ENCODE measurements at places on chromosomes 6 and 20.

DNA sequence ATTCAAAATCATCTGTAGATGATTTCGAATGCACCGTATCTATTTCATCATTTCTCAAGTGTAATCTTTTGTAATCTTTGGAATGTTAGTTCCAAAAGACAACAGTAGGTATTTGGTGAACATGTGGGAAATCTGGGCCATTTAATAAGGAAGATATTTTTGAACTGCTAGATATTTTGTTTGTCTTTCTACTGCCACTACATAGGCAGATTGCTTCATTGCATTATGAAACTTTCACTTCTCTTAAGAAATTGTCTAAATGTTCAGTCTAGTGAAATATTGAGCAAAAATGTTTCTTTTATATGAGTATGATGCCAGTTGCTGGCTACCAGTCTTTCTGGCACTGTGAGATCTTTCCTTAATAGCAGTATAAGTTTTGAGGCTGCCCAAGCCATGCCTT, 527.8 kb upstream of the RNF217 start:
- no peak for DNase-seq

- DNase-seq: no peak
Observed at GRCh38 chr6:26543953-26544352, 5.8 kb downstream of the HMGN4 start.

- DNase-seq: no peak
Observed at GRCh38 chr20:58994390-58995159, 12.5 kb downstream of the CTSZ start.

- no peak for DNase-seq
Observed at GRCh38 chr6:65790666-65791065, 83.6 kb upstream of the EYS start.

DNA sequence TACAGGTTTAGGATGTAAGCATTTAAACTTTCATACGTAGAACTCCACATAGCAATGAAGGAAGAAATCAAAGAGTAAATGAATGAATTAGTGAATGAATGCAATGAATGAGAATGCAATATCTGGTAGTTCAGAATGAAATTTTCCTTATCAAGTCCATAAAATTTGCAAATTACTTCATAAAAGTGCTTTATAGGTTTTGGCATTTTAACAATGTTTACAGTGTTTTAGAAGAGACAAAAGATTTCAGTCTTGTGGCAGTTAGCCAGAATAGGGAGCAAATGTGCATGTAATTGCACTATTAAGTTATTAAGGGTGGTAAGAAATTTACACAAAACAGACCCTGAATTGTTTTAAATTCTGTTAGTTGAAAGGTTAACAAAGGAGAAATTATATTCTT, 739.4 kb upstream of the FLRT3 start:
- no peak for DNase-seq

DNA sequence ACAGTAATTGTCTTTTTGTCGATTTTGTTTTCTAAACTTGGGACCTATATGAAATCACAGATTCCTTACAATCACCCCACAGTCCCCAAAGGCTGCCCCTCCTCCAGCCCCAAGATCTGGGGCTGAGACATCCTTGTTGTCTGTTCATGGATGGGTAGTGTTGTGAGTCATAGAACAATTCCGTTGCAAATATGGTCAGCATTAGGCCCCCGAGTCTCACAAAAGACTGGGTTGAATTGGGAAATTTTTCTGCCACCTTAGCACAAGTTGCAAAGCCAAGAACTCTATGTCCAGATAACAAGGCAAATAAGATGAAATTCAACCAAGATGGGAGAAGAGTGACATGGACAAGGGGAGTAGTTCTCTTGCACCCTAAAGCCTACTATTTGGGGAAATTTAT, 10.5 kb upstream of the TAB2 start:
- no peak for DNase-seq

DNA sequence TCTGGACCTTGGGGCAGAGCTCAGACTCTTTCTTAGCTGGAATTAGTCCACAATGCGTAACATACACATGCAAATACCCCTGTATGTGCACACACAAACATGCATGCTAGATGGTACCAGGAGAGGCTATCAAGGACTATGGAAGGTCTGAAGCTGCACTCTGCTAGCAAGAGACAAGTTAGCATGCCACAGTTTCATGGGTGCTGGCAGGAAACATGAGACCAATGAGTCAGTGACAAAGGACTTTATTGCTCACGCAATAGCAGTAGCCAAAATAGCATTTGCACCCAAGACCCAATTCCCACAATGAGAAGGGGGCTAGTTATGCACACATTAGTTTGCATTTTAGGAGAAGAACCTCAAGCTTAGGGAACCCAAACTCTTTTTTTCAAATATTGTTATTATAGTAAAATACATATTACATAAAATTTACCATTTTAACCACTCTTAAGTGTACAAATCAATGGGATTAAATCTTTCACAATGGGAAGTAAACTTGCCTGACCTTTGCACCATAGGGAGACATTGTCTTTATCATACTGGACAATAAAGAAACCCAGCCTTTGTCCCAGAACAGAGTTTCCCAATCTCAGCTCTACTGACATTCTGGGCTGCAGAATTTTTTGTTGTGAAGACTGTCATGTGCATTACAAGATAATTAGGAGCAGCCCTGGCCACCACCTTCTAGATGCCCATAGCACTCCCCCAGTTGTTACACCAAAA, 69.1 kb downstream of the NRSN1 start:
- no peak for DNase-seq

GRCh38 chr20:651713-652614, 1.0 kb downstream of the SRXN1 start:
- peak; percentile 18 for DNase-seq

DNA sequence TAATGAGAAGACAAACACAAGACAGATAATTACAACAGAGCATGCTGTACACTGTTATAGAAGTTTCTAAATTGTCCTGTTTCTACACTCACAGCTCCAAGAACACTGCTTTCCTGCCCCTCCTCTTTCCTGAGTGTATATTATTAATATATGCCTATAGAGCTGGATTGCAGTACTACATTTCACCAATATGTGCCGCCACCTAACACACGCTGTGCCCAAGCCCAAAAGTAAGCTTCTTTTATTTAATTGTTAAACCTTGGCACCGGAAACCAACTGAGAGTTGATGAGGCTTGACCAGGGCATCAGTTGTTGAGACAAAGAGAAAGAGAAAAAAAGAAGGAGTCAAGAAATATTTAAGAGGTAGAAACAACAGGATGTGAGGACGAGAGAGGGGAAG, 16.0 kb upstream of the PTPRT start:
- DNase-seq: no peak

- peak; percentile 76 for DNase-seq
Observed at GRCh38 chr20:34579191-34579978, 20.9 kb downstream of the MAP1LC3A start.

DNA sequence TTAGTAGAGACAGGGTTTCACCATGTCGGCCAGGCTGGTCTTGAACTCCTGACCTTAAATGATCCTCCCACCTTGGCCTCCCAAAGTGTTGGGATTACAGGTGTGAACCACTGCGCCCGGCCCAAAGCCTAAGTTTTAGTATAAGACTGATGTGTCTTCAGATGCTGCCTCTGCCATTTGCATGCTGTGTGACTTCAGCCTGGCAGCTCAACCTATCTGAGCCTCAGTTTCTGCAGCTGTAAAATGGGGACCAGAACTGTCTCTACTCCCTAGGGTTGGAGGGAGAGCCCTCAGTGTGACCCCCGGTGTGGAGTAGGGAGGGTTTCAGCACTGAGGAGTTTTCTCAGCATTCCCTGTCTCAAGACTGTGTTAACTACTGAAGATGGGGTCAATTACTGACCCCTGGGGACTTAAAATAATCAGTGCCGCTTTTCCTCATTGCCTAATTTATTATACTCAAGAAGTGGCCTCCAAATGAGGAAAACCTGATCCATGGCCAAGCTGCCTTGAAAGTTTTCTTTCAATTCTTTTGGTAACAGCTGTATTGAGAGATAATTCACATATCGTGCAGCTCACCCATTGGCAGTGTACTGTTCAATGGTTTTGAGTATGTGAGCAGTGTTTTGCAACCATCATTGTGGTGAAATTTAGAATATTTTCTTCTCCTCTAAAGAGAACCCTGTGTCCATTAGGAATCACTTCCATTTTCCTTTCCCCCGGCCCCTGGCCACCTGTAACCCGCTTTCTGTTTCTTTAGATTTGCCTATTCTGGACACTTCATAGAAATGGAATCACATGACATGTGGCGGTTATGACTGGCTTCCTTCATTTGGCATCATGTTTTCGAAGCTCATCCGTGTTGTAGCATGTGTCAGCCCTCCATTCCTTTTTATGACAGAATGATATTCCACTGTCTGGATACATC, 64.8 kb downstream of the PHACTR3 start:
- no peak for DNase-seq

- DNase-seq: no peak
Observed at GRCh38 chr20:40691566-40692239, 2.7 kb upstream of the MAFB start.

- no peak for DNase-seq
Observed at GRCh38 chr20:57257701-57258453, 8.6 kb downstream of the BMP7 start.

- no peak for DNase-seq
Observed at GRCh38 chr6:34513646-34514045, 42.5 kb downstream of the SPDEF start.

Measured in left colon (tissue), 2 donors.